Globus pallidus (tissue), 1 donor: ENCODE measurements at places on chromosomes 13 and 19.

- no peak for DNase-seq
Measured at GRCh38 chr13:86932776-86933334, 738.3 kb upstream of the SLITRK5 start.

- DNase-seq = no peak
Measured at GRCh38 chr19:3684817-3685410, 15.4 kb downstream of the PIP5K1C start.

DNA sequence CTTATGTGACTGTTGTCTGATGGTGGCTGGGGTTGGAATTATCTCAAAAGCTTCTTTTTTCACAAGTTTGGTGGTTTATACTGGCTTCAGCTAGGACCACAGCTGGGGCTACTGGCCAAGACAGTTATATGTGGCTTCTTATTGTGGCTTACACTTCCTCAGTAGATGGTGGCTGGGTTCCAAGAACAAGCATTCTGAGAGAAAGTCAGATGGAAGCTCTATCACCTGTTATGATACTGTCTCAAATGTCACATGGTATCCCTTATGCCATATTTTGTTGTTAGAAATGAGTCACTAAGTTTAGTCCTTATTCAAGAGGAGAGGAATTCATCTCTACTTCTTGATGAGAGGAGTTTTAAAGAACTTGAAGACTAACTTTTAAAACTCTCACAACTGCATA, 41.6 kb downstream of the NDFIP2 start:
- DNase-seq = no peak

GRCh38 chr19:58513694-58514563, 2.1 kb upstream of the SLC27A5 start:
- peak; percentile 74 for DNase-seq

GRCh38 chr13:94550062-94550738, 45.8 kb downstream of the TGDS start:
- no peak for DNase-seq

DNA sequence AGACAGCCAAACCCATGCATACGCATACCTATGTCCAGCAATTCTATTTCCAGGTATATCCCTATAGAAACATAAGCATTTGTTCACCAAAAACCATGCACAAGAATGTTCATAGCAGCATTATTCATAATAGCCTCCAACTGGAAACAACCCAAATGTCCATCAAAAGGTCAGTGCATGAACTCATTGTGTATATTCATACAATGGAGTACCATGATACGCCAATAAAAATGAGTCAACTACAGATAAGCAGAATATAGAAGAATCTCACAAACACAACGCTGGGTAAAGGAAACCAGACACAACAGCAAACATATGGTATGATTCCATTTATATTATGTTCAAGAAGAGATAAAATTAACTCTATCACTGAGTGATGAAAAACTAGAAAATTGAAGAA, 23.8 kb downstream of the DEDD2 start:
- DNase-seq = no peak

GRCh38 chr13:92300651-92301050, 902.2 kb downstream of the GPC5 start:
- no peak for DNase-seq

- DNase-seq = no peak
Measured at GRCh38 chr13:34777089-34777913, 164.8 kb upstream of the NBEA start.

DNA sequence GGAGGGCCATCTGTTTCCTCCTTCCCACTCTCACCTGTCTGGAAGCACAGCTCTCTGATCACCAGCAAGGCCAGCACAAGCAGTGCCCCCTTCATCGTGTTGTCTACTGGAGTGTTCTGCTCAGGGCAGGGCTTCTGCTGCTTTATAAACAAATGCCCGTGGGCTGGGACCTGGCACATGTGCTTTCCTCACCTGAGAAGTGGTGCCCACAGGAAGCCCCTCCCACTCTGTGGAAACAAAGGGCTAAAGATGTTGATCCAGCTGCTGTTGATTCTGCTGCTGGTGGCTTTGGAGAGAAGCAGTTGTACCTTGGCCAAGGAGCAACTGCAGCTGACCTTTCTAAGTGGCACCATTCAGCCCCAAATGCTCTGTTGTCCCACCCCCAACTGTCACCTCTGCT, 26.4 kb upstream of the ZNF181 start:
- no peak for DNase-seq

- no peak for DNase-seq
Measured at GRCh38 chr13:67966065-67966464, 735.9 kb upstream of the PCDH9 start.

DNA sequence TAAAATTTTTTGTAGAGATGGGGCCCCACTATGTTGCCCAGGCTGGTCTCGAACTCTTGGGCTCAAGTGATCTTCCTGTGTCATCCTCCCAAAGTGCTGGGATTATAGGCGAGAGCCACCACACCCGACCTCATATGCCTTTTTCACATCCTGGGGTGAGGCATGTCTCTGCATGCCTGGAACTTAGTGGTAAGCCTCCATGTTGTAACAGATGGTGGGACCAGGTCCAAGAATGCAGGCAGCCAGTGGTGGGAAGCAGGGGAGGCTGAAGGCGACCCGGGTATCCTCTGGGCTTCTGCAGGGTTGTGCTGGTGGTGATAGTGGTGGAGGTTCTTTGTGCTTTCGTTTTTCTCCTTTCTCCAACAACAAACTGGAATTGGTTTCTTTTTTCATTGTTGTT, 30.1 kb upstream of the CCDC124 start:
- DNase-seq = no peak

- no peak for DNase-seq
Measured at GRCh38 chr13:59354665-59355369, 808.9 kb downstream of the DIAPH3 start.

- no peak for DNase-seq
Measured at GRCh38 chr19:28168557-28168956, 1044.4 kb downstream of the UQCRFS1 start.

DNA sequence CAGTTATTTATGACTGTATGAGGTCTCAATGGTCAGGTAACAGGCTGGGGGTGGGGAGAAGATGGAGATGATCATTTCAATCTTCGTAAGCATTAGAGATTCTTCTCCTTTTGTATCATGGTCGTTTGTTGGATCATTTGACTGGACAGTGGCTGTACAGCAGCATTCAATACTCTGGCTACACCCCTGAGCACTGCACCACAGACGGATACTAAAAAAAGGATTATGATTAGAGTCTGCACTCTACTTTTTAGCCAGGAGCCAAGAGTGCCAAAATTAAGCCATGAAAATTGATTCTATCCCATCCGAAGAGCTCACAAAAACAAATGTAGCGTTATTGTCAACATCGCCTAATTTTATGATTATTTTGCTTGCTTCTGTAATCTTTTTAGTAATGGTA, 41.9 kb downstream of the CDK8 start:
- no peak for DNase-seq

DNA sequence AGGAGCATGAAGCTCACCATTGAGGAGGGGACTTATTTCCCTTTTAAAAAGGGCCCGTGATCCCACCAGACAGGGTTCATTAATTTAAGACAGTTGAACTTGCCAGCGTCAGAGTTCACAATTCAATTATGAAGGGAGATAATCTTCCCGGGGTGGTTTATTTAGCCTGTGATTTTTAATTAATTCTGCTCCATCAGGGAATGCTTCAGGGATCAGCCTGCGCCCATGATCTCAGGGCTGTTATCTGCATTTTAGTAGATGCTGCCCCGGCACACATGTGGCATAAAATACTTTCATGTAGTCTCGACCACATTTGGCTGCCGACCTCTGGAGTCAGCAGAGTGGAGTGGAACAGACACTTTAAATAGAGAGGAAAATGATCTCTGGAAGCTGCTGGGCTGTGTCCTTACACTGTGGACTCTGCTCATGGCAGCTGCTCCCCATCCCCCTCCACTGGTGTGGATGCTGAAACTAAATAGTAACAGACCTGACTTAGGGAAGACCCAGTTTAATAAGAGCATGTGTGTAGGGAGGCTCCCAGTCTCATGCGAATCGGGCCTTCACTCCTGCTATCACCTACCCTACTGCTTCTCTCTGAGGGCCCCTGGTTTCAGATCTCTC, 256.9 kb downstream of the TEX29 start:
- DNase-seq = no peak

GRCh38 chr19:8395621-8396082, 5.5 kb downstream of the RAB11B start:
- no peak for DNase-seq

DNA sequence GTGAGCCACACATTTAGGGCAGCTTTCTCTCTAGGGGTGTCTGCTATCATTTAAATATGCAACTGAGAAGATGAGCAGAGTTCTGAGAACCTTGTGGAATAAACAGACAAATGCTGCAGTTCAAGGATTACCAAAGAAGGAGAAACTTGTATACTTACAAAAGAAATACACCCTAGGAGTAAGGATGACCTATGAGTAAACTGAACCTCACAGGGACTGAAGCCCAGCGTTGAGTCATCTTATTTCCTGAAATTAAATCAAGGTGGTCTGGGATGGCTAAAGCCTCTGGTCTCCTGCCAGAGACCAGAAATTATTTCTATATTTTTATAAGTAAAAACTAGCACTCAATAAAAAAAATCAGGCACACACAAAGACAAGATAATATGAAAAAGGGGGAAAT, 40.1 kb downstream of the FAM216B start:
- no peak for DNase-seq

GRCh38 chr19:15936950-15937349, 2.6 kb upstream of the CYP4F11 start:
- no peak for DNase-seq

GRCh38 chr19:4815426-4816201, 15.9 kb downstream of the TICAM1 start:
- peak; percentile 92 for DNase-seq

- DNase-seq = no peak
Measured at GRCh38 chr13:113577881-113578435, 6.6 kb upstream of the TFDP1 start.

DNA sequence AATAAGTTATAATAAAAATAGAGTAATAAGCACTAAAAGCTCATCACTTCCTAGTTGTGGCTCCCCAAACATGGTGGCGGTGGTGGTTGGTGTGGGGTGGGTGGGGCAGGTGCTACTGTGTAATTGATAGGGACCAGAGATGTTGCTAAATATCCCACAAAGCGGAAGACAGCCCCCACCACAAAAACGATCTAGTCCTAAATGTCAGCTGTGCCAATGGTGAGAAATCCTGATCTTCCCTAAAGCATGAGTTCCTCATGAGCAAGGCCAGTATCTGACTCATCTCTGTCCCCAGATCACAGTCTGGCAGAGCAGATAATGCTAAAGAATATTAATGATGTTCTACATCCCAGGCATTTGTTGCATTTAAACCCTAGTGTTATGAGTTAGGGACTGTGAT, 1.9 kb upstream of the EDDM13 start:
- no peak for DNase-seq

DNA sequence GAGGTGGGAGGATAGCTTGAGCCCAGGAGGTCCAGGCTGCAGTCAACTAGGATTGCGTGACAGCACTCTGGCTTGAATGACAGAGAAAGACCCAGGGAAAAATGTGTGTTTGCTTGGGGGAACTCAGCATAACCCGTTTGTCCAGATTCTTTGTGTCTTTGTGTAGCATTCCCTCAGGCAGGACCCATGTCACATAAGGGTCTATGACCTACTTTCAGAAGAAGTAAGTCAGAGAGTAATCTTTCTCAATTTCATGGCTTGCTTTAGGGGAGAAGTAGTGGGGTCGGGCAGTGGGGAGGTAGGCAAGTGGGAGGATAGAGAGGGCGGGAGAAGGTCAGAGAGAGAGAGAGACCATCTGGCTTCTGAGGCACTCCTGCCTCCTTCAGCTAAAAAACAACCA, 11.9 kb upstream of the PSPC1 start:
- DNase-seq = no peak
